ENCODE measurements at places on chromosomes 1 and 21.

GRCh38 chr1:64163431-64163830 is 40.0 kb upstream of the UBE2U start:
- DNase-seq, result no peak

GRCh38 chr1:36771240-36771639 is 263.1 kb downstream of the GRIK3 start:
- DNase-seq, result no peak

DNA sequence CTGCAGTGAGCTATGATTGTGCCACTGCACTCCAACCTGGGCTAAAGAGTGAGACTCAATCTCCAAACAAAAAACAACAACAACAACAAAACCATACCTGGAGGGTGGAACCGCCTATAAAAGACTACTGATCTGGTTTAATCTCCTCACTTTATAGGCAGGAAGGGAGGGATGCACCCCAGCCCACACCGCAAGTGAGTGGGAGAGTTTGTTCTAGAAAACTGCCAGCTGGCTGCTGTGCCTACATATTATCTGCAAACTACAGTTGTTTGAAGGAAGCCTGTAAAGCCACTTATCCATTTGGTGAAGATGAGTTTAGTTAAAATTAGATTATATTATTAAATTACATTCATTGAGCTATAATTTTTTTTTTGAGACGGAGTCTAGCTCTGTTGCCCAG is 9.1 kb upstream of the SRSF10 start:
- no peak for DNase-seq

- peak; percentile 55 for DNase-seq
Measured at GRCh38 chr1:31705080-31705866, 1.5 kb upstream of the COL16A1 start.

DNA sequence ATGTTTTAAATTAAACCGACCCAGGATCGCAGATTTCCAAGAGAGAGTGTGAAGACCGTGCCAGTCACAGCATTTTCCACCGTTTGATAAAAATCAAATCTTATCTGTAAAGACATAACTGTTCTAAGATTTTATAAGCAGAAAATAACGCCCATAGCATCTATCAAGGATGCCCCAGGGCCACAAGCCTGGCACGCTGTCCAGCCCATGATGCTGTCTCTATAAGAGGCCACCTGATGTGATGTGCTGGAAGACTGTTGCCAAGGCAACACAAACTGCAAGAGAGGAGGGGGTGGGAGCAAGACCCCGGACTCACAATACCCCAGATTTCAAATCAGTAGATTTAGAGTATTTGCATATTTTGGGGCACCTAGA is 116.5 kb downstream of the DSCAM start:
- no peak for DNase-seq

DNA sequence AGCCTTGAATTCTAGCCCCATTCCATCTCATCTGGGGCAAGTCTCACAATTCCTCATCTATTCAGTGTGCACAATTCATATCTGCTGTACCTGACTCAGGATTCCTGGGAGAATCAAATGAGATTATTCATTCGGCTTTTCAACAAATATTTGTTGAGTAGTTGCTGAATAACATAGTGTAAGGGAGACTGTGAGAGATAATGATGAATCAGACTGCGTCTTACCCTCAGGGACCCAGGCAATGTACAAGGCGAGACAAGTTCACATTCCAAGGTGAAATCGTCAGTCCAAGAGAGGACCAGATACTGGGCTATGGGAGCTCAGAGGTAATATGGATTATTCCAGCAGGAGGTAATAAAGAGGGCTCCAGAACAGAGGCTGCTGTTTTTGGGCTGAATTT is 67.8 kb upstream of the SMYD2 start:
- no peak for DNase-seq

DNA sequence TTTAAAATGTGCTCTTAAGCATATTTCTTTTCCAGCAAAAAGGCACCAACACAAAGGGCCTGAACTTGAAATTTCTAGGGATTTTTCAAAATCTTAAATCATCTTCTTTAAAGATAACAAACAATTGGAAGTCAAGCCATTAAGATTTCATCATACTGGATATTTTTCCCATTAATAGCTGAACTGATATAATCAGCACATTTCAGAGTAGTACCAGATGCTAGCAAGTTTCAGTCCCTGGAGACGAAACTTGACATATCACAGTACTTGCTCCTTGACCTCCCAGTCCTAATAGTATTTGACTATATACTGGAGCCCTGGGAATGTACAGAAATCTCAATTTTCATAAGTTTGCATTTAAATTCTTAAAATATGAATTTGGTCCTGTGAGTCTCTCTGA is 10.2 kb upstream of the CDC7 start:
- no peak for DNase-seq

DNA sequence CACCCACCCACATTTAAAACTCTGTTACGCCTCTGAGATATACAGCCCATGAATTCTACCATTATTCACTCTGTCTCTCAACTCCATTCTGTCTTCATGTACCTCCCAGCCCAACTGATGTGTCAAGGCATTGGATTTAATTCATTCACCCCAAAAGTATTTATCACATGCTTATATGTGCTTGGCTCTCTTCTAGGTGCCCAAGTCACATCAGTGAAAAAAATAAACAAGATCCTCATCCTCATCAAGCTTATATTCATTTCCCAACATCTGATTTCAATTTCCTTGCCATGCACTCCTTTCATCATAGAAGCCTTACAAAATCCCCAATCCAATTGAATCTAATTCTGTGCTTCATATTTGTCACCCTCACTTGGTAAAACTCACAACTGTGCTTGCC is 967.6 kb downstream of the LTN1 start:
- DNase-seq, result no peak

DNA sequence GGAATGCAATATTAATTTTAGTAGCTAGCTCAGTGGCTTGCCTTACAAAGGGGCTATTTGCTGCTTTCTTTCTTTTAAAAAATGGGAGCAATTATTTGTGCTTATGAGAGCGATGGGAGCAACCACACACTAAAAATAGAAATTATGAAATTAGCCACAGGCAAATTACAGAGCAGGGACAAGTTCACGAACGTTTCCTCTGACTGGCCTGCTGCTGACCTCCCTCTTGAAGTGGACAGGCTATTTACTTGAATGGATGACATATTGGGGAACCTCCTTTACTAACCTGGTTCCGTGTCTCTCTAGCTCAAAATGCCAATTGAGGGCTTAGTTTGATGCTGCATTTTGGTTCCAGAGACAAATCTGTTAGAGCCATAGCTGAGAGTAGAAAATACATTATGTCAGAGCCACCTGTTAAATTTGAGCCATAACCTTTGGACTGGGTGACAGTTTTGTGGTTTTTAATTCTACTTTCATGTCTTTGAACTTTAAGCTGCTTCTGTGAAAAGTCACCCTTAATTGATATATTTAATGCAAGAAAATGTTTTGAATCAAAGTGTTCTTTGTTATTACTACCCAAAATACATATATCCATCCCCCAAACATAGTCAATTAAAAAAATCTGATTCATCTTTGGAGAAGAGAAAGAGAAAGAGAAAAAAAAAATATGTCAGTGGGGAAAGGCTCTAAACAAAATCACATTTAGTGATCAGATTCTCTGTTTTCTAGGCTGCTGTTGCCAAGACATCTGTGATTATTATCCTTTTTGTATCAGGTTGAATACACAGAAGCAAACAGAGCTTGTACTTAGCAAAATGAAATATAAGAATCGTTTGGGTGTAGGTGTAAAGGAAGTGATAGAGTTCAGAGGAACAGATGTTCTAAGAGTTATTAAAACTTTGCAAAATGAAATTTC is 351.9 kb downstream of the ADGRL2 start:
- DNase-seq, result no peak

DNA sequence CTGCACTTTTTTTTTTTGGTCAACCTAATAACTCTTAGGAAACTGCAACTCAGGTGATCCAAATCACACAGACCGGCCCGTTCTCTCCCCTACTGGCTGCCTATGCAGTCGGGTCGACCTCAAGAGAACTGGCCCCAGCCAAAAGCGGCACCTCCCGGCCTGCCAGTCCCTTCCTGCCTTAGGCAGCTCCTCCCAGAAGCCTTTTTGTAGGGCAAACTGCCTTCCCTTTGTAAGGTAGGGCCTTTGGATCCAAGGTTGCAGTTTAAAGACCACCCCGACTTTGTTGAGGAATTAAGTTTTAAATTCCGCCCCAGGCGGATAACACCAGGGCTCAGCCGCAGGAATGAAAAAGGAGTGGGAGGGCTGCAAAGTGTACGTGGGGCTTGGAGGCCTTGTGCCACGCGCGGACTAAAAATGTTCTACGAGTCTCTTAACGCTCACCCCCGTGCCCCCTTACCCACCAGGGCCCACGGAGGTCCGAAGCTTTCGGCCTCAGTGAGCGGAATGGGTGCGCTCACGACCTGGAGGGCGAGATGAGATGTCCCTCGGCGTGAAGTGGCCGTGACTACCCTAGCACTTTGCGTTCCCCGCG is 642 bp upstream of the ST3GAL3 start:
- DNase-seq, result peak; percentile 4

DNA sequence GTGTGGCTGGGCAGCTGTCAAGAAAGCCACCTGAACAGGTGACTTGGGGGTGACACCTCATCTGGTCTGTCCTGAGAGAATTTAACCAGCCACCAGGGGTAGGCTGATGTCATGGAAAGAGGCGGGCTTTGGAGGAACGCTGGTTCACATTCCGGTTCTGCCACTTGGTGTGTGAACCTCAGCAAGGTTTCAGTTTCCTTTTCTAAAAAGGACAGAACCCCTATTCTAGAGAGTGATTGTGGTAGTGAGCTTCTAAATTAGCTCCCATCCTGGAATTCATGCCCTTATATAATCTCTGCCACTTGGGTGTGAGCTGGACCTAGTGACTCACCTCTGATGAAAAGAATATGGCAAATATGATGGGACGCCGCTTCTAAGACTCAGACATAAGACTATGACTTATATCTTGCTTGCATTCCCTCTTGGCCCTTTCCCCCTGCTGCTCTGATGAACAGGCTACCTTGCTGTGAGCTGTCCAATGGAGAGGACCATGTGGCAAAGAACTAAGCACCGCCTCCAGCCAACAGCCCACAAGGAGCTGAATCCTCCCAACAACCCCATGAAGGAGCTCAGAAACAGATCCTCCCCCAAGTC is 332.1 kb downstream of the RRAGC start:
- DNase-seq, result peak; percentile 32

DNA sequence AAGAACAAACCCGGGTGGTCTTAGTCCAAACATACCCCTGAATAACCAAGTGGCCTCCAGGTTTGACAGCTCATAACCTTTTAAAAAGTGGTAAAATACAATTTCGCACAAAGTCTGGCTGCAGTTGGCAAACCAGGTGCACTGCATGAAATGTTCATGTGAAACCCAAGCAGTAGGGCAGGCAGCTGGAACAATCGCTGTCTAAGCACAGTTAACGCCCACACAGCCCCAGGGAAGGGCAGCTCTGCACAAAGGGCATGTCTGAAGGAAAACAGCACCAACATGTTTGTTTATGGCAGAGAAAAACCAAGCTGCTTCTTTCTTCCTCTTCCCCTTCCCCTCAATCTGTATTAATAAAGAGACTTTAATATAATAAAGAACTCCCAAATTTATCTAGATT is 49.5 kb downstream of the KIAA1614 start:
- DNase-seq, result no peak

- no peak for DNase-seq
Measured at GRCh38 chr1:240766831-240767230, 154.9 kb upstream of the GREM2 start.

DNA sequence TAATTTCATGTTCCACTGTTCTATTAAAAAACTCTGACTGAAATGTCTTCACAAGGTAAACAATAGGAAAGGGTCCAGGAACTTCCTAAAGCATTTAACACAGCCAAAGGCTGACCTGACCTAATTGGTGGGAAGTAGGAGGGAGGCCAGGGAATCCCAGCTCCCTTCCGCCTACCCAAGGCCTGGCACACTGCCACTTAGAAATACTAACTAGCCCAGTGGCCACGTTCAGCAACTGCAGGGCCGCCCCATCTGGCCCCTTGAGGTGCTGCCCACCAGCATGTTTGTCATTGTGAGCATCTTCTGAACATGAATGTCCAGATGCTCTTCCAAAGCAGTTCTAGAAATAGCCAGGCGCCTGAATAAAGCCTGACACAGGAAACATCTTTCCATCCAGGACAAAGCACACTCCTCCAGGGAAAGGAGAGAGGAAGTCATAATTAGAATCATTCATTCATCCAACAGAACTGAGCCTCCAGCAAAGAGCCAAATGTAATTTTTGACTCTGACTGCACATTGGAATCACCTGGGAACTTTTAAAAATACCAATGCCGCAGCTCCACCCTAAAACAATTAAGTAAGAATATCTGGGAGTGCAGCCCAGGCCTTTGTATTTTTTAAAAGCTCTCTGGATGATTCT is 44.6 kb upstream of the BCL9 start:
- DNase-seq, result no peak

DNA sequence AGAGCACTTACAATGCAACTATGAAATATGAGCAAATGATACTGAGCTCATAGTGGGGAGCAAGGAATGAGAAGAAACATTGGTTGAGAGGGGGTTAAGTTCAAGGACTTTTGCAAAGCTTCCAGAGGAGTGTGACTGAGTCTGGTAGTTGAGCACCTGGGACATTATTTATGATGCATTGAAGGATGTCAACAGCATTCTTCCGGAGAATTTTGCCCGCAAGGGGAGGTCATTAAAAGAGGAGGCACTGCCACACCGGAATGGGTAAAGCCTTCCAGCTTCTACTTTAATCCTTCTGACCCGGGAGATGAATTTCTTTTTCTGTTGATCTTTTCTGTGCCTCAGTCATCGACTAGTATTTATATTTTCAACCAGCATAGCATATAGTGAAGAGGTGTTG is 208.4 kb upstream of the CAMK1G start:
- DNase-seq, result no peak

DNA sequence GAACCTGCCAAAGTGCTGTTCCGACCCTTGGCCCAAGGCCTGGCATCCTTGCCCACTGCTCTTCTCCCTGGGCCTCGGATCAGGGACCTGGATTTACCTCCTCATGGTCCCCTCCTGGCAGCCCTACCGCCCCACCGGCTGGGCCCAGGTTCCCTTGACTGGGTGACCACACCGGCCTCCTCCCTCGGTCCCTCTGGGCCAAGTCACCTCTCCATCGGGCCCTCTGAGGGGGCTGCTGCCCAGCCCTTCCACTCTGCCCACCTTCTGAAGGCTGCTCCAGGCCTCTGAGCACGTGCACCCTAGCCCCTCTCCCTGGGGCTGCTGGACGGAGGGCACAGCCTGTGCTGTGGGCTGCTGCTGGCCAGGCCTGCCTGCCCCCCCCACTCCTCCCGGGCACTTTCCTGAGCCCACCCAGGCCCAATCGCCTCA is 9.3 kb upstream of the MMEL1 start:
- DNase-seq, result no peak

- DNase-seq, result no peak
Measured at GRCh38 chr1:107213225-107213624, 72.4 kb downstream of the NTNG1 start.

- peak; percentile 61 for DNase-seq
Measured at GRCh38 chr1:153945131-153945794, 1.3 kb downstream of the DENND4B start.

GRCh38 chr1:110218739-110219138 is 8.6 kb downstream of the KCNC4 start:
- no peak for DNase-seq

GRCh38 chr21:46347203-46347550 is 23.2 kb downstream of the PCNT start:
- DNase-seq, result no peak

Data from stimulated activated CD4-positive, alpha-beta T cell treated with anti-CD3 and anti-CD28 coated beads, Interleukin-12 subunit alpha, Interleukin-12 subunit beta, amount 100 ng/mL, for 48 hours (primary cell).